GM23338 (cell line): ENCODE measurements at places on chromosomes 1 and 21.

DNA sequence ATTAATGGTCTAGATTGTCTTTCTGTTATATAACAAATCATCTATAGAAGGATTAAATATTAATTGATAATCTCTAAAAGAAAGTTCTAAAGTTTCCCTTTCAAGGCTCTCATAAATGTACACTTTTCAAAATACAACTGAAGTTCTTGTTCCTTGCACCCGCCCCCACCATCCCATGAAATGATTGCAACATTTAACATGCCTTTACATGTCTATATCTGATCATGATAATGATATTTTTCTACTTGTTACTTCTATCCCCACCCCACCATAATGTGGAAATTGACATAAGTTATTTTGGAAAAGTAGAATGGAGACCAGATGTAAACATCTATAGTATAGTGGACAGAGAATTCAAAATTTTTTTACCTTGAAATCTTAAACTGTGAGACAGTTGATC is 186.6 kb downstream of the NTNG1 start:
- DNase-seq: no peak

DNA sequence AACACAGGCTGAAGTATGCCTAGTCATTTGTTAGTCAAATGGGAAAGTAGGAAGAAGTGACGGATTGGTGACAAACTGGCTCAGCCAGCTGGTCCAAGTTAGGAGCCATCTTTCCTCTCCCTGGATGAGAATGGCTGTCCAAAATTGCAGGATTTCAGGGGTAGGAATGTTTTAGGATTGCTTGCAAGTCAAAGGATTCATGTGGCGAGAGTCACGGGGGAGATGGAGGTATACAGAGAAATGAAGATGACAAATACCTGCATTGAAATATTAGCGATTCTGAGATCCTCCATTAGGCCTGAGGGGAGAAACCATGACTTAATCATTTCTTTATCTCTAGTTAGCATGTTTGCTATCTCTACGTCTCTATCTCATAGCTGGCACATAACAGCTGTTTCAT is 41.8 kb upstream of the PIGC start:
- DNase-seq: no peak

GRCh38 chr1:18005238-18005637 is 102.4 kb upstream of the IGSF21 start:
- no peak for DNase-seq

GRCh38 chr1:40539338-40539737 is 7.9 kb downstream of the ZNF684 start:
- no peak for DNase-seq

- DNase-seq: no peak
These were observed 48.8 kb upstream of the KCNH1 start for GRCh38 chr1:211182746-211183145.

- no peak for DNase-seq
These were observed 349.7 kb upstream of the C1orf87 start for GRCh38 chr1:60423146-60423780.

GRCh38 chr21:34282223-34282622 is 81.6 kb upstream of the KCNE2 start:
- no peak for DNase-seq

- DNase-seq: no peak
These were observed 4.9 kb upstream of the DOCK7 start for GRCh38 chr1:62693123-62693522.

- no peak for DNase-seq
These were observed 616.8 kb downstream of the LTN1 start for GRCh38 chr21:28375708-28376385.

DNA sequence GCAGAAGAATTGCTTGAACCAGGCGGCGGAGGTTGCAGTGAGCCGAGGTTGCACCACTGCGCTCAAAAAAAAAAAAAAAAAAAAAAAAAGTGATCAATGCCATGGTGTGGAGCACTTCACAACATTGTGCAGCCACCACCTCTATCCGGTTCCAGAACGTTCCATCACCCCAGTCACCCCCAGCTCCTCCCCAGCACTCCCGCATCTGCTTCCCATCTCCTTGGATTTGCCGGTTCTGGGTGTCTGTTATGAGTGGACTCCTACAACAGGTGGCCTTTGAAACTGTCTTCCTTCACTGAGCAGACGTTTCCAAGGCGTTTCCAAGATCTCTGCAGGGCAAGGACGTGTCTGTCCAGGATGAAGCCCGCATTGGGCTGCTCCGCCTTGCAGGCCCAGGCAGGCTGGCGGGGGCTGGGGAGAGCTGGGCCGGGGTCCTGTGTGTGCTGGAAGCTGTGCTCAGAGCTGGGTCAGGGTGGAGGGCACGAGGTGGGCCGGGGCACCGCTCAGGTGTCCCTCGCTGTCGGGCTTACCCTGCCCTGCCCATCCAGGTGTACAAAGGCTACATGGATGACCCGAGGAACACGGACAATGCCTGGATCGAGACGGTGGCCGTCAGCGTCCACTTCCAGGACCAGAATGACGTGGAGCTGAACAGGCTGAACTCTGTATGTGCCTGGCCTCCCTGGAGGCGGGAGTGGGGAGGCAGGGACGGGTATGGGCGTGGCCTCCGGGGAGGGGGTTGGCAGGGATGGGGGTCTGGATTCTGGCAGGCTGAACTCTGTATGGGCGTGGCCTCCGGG is 14.9 kb upstream of the LRRC3 start:
- no peak for DNase-seq

DNA sequence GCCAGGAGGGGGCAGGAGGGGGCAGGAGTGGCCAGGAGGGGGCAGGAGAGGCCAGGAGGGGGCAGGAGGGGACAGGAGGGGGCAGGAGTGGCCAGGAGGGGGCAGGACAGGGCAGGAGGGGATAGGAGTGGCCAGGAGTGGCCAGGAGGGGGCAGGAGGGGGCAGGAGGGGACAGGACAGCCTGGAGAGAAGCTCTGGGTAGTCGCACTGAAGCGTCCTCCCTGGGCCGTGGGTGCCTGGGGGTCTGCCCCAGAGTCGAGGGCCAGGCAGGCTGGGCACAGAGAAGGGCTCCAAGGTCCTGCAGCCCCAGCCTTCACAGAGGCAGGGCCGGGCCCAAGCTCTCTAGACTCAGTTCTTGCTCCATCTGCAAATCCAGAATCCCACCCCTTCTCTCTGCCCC is 22.9 kb downstream of the MEGF6 start:
- DNase-seq: no peak

- no peak for DNase-seq
These were observed 7.0 kb downstream of the COL24A1 start for GRCh38 chr1:86149591-86149990.

GRCh38 chr1:39526466-39527189 is 35.2 kb downstream of the BMP8A start:
- no peak for DNase-seq
